Body of pancreas (tissue), 4 donors: ENCODE measurements at places on chromosomes 3 and 15. TPM values are rescaled to one million over a fixed set of nuclear protein-coding genes. Genes with fewer than 3 reads are reported as not detected.

DNA sequence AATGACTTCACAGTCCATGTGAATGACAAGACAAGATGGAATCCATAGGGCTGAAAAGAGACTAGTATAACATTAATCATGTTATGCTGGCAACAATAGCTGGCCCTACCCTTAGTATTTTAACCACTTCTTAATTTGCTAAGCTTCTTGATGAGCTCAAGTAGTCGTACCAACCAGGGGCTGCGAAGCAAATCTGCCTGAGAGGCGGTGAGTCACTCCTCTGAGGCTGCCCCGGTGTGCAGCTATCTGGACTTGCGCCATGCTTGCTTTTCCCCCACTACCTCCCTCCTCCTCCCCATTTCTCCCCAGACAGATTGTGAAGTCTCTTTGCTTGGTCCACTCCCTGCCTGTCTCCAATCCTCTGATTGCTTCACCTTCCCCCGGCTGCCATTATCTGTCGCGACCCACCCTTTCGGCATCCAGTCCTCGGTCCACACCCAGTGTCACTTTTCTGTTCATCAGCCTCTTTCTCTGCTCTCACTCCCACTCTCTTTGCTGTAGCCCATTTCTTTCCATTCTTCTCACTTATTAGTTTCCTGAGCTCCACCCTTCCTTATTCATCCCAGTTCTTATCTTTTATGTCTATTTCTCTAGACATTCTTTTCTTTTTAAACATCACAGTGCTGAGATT lies 42.7 kb downstream of the DUT start:
- no peak for DNase-seq

- DNase-seq, result no peak
Observed at GRCh38 chr15:74123131-74123429, 7.3 kb upstream of the ISLR2 start.

The SPTSSB gene
- 3.4 TPM for total RNA-seq

DNA sequence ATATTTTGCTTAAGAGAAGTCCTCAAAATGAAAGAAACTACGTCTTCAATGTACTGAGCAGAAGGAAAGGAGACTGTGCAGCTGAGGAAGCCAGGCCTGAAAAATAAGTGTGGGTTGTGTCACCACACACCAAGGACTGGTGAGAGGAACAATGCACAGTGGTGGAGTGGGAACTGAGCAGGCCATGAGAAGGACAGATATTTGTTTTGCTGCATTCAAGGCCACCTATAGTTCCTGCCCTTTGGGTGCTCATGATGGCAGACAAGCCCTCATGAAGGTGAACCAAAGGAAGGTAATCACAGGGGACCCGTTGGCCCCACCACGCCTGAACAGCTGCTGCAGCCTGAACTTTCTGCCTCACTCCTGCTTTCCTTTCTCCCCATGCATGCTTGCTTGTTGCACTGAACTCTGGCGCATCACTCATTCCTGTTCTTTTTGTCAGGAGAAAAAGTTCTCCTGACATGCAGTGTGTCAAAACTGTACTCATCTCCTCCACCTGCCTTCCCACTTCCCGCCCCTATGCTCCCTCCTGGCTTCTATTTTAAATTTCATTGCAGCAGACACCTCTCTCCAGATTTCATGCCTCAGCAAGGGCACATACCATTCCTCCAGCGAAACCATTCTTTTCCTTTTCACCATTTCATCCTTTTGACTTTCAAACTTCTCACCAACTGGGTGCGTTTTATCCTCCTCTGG lies 2.2 kb upstream of the RNF7 start:
- DNase-seq, result no peak
